Stimulated activated CD4-positive, alpha-beta T cell treated with anti-CD3 and anti-CD28 coated beads, Interleukin-15, amount 100 ng/mL, for 24 hours (primary cell): ENCODE measurements at places on chromosomes 6 and 20.
A peak's percentile ranks its signal among the peaks of the same experiment; 100 is the strongest.

GRCh38 chr6:128487746-128488145 is 32.7 kb downstream of the PTPRK start:
- DNase-seq, result no peak

- no peak for DNase-seq
Observed at GRCh38 chr20:22611636-22612035, 27.3 kb upstream of the FOXA2 start.

DNA sequence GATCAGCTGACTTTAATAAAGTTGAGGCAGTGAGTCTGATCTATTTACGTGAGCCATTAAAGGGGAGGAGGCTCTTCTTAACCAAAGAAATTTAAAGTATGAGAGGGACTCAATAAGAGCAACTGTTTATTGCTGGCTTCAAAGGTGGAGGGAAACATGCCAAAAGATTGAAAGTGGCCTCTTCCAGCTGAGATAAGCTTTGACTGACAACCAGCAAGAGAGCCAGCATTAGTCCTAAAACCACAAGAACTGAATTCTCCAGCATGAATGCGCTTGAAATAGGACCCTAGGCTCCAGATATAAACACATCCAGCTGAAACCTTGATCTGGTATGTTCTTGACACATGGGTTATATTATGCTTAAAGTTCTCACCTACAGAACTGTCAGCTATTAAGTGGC is 123.1 kb upstream of the GJE1 start:
- no peak for DNase-seq

GRCh38 chr20:37933786-37934633 is 31.1 kb downstream of the VSTM2L start:
- DNase-seq, result no peak

DNA sequence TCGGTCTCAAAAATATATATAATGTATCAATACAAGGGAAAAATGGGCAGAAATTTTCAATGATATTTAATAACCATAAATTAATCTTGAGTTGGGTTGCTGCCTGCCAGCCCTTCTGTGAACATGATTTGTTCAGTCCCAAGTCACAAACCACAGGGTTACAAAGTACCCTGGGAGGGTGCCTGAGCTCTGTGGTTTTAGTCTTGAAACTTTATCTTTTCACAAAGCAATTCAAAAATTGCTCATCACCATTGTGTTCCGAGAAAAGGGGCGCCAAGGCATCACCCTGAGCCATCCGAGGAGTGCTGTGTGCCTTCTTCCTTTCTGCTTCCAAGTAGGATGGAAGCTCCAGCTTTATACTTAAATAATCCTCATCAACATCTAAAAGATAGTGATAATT is 141.6 kb upstream of the AKAP12 start:
- DNase-seq, result peak; percentile 14

GRCh38 chr20:53252002-53252401 is 279.8 kb downstream of the TSHZ2 start:
- DNase-seq, result no peak

DNA sequence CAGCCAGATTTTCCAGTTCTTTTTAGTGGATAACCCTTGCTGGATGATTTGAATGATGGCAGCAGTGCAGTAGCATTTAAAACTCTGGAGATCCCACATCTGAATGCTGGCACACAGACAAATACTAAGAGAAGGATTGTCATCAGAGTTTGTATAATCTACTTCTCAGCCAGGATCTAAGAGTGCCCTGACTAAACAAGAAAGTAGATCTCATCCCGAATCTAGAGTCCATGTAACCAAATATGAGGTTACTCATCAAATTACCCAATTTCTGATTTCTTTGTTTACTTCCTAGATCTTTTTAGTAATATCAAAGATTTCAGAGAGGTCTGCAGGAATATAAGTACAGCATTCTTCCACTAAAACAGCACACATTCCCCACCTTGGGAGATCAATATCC is 7.8 kb downstream of the TMC2 start:
- DNase-seq, result no peak

- no peak for DNase-seq
Observed at GRCh38 chr6:158812611-158813010, 6.6 kb downstream of the EZR start.

GRCh38 chr20:50848846-50849673 is 54.2 kb downstream of the BCAS4 start:
- DNase-seq, result no peak

DNA sequence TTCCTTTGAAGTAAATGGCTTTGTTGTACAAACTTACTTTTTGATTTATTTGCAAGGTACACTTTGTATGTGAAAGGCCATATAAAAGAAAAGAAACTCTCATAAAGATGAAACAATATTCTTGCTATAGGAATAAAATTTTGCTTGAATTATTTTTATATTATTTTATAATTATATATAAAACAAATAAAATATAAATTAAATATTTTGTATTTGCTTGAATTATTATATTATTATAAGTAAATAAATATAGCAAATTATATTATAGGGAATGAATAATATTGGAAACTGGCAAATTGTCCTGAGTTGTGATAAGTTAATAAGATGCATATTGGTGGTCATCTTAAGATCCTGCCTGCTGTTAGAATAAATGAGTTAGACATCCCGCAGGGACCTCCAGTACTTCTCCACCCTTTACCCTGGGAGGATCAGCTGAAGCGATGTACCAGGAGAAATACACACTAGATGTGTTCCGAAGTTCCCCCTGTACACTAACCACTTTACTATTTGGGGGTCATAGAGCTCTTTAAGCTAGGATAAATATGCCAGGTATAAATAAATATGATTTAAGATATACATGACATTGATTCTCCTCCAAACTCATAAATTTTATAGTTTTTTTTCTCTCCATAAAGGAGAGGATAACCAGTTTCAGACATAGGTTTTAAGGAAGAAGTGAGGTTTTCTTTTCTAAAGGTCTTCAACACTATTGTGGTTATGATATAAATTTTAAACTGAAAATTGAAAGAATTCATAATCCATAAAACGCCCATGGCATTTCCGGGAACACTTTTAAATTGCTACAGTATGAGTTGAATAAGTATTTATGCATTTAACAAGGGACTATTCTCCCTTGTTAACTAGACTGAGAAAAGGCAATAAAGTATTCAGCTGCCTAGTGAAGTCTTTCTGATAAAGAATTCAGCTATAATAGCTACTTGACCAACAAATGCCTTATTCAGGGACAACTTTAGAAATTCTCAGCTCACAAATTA is 486.3 kb upstream of the MARCKS start:
- no peak for DNase-seq

GRCh38 chr20:24819331-24819965 is 129.6 kb upstream of the CST7 start:
- no peak for DNase-seq

DNA sequence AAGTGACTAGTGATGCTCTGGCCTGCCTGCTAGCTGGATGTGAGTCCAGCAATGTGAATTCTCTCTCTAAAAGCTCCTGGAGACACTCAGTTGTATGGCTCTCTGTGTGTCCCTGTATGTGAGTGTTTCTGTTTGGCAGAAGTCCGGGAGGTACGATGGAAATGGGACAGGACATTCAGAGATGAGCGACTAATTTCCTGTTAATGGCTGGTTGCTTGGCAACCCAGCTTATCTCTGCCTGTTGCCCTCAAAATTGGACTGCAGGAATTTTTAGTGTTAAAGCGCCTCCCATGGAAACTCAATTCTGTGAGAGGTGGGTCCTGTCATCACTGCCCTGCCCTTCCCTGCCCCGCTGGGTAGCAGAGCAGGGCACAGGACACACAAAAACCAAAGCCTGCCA is 136.8 kb upstream of the LRFN2 start:
- no peak for DNase-seq

DNA sequence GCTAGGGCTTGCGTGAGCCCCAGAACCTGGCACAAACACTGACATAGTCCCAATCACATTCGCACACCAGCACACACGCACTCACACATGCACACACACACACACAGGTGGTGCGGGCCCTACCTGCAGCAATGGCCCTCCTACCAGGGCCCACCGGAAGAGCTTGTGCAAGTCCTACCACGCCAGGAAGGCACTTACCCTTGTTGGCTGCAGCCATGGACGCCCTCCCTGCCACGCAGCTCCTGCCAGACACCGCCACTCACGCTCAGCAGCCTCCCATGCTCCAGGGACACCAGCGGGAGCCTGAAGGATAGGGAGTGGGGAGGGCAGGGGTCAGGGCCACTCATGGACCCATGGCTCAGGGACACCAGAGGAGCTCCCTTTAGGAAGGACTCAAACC is 7.7 kb downstream of the ADISSP start:
- no peak for DNase-seq

GRCh38 chr20:59158673-59159072 is 4.9 kb upstream of the ZNF831 start:
- no peak for DNase-seq

- no peak for DNase-seq
Observed at GRCh38 chr6:133980168-133980567, 27.1 kb downstream of the TBPL1 start.

GRCh38 chr6:98498866-98499265 is 335.5 kb upstream of the POU3F2 start:
- DNase-seq, result no peak

DNA sequence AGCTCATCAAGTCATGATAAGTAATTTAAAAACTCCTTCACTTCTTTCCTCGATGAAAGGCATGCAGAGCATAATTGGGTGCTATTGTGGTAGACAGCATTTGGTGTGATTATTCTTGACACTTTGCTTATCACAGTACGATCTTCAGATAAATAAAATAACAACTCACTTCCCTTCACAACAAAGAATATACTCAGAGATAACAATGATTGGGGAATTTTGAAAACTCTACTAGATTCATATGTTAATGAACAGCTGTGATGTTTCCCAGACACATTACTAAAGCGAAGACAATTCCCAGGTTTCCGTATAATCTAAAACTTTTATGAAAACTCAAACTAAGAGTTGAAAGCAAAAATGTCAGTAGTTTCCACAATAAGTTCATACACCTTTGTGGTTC is 670.6 kb upstream of the EPHA7 start:
- no peak for DNase-seq

DNA sequence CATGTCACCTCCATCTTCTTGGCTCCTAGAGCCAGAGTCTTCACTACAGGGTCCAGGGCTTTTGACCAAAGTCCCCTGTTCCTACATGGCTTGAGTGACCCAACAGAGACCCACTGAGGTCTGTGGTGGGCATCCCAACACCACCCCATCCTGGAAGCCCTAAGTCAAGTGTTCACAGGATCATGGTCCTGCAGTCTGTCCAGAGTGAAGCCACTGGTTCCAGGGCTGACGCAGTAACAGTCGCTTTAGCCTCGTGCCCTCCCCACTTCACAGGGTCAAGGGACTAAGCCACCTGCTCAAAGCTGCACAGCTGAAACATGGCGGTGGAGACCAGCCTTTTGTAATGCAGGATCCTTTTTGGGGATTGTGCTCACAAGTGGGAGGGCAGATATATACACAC is 133.9 kb downstream of the JPH2 start:
- DNase-seq, result no peak

DNA sequence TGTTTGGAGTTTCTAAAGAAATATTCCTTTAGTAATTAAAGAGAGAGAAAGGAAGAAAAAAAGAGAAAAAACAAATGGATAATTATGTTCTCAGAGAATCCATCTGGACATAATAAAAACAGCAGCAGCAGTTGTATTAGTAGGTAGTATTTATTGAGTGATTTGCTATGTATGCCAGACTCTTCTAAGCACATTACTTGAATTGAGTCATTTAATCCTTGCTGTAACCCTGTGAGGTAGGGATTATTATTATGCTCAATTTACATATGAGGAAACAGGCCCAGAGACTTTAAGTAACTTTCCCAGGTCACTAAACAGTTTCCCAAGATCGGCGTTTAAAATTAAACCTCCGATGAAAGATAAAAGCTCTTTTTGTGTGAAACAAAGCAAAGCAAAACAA is 238.8 kb downstream of the TSHZ2 start:
- DNase-seq, result no peak
